Hematopoietic multipotent progenitor cell treated with erythropoietin and hydrocortisone succinate and interleukin-3 and kit ligand, for 15 days (in vitro differentiated cells): ENCODE measurements at places on chromosomes 7 and 10.

DNA sequence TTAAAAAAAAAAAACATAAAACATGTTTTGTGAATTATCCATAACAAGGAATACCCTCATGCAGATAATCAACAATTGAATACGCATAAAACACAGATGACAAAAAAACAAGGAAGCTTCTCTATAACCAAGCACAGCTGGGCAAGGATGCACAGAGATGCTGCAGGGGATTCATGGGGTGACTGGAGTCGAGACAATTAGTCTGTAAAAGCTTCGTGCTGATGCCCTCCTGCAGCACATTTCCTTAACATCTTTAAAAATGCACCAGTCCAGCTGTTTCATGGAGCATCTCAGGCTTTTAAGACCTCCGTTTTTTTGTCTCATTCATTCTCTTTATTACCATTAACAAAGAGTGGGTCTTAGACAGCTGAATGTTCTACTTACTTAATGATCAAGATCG lies 794.0 kb upstream of the C7orf33 start:
- no peak for DNase-seq

- DNase-seq, result no peak
These were observed 123.9 kb upstream of the PPIF start for GRCh38 chr10:79223091-79224048.

DNA sequence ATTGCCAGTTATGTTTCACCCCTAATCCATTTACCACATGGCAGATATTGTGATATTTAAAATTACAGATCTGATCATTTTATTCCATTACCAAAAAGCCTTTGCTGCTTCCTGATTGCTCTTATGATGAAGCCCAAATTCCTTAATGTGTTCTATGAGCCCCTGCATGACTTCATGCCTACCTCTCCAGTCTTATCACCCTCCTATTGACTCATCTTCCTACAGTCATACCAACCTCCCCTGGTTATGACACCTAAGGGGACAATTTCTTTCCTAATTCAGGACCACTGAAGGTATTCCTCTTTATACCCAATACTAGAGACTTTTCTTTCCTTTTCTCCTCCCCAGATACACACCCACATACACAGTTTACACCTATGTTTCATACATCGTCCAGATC lies 36.0 kb downstream of the TES start:
- no peak for DNase-seq

DNA sequence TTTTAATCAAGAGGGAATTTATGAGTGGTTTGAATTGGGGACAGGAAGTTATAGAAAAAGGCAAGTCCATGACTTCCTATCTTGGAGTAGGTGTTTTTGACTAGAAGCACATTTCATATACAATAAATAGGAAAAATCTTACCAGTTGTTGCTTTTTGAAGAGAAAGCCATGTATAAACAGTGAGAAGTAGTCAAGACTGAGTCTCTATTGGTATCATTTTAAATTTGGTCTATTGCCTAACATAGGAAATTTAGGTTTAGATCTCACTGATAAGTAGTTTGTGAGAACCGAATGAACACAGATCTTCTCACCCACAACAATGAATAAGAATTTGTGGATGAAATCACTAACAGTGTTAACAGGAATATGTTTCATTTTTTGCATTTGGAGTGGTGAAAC lies 387.2 kb downstream of the BBS9 start:
- DNase-seq, result no peak

DNA sequence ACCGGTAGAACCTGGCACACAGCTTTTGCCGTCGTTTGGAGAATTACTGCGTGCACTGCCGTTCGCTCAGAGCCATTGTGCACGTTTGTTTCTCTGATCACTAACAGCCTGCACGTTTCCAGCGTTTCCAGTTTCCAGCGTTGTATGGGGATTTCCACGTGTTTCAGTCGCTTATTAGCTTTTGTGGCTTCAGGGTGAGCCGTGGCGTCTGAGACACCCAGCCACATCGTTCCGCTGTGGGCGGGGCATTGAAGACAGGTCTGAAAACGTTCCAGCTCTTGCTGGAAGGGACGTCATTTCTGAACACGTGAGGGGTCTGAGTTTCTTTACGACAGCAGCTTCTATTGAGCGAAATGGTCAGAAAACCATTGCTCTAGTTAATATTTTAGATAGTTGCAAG lies 164.8 kb downstream of the DNAJB6 start:
- DNase-seq, result no peak

GRCh38 chr7:143345428-143345900 lies 17.0 kb downstream of the FAM131B start:
- DNase-seq, result no peak

GRCh38 chr10:33155720-33156638 lies 178.5 kb downstream of the NRP1 start:
- no peak for DNase-seq

- DNase-seq, result no peak
These were observed 2.5 kb downstream of the GIMAP7 start for GRCh38 chr7:150516956-150517745.

DNA sequence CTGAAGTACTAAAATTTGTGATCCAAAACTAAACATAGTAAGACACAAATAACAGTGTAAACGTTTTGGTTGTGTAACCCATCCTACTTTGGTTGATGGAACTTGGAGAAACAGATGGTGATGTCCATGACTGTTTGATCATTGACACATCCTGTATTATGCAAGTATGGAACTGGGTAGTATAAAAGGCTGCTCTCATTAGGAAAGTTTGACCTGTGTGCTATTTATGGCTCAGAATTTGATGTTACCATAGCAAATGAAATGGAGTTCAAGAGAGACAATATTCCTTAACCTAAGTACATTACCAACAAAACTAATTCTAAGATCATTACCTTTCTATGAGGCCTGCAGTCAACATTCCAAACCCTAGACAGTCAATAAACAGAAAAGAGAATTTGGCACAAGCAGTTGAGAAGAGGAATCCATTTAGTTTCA lies 39.9 kb downstream of the DKK1 start:
- DNase-seq, result no peak

DNA sequence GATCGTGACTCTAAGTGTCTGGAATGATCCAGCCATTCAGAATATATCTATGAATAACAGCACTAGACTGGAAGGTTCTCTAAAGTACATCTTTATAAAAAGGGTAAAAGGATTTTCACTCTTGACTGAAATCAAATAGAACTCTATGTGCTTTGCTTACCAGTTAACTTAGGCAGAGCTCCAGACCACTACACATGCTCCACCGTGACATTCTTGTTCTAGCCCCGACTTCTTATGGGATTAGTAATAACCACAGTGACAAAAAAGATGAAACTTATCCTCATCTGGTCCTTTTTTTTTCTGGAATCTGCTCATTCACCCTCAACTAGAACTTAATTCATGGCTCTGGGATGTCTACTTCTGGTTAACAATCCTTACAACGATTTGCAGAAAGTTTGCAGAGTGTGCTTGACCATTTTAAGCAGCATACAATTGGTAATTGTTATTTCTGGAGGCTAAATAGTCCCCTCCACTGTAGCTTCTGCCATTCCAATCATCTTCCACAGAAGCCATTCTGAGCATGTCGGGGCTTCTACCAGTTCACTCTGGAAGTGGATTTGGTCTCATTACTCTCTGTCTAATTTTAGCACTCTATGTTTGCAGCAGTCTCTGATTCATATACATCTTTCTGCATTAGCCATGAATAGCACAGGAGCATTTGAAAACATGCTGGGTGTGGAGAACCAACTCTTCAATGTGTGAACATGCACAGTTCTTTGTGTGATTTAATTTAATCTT lies 163.7 kb upstream of the CDC14C start:
- DNase-seq, result no peak
